GM23338 (cell line): ENCODE measurements at places on chromosomes 7 and 10.

GRCh38 chr7:112533591-112533990 is 52.8 kb downstream of the LSMEM1 start:
- no peak for DNase-seq

- DNase-seq = no peak
These were observed 112.5 kb downstream of the RPS24 start for GRCh38 chr10:78146200-78146599.

DNA sequence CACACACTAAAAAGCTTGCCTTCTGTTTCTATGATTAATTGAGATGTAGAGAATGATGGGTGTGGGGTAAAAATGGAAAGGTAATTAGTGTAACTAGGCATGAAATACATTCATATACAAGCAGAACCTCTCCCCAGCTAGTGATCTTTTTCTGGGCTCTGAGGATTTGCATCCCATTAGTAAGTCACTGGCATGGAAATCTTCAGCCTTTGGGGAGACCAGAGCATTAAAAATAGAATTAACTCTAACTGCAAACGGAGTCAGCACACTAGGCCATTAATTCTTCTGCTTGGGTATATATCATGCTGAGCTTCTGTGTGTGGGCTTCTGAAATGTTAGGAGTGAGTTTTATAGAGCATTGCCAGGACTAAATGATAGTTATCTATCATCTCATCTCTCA is 128.9 kb downstream of the HDAC9 start:
- DNase-seq = no peak

GRCh38 chr10:99374972-99375371 is 45.8 kb downstream of the CNNM1 start:
- DNase-seq = no peak

GRCh38 chr7:158309868-158310763 is 277.5 kb downstream of the PTPRN2 start:
- DNase-seq = no peak

DNA sequence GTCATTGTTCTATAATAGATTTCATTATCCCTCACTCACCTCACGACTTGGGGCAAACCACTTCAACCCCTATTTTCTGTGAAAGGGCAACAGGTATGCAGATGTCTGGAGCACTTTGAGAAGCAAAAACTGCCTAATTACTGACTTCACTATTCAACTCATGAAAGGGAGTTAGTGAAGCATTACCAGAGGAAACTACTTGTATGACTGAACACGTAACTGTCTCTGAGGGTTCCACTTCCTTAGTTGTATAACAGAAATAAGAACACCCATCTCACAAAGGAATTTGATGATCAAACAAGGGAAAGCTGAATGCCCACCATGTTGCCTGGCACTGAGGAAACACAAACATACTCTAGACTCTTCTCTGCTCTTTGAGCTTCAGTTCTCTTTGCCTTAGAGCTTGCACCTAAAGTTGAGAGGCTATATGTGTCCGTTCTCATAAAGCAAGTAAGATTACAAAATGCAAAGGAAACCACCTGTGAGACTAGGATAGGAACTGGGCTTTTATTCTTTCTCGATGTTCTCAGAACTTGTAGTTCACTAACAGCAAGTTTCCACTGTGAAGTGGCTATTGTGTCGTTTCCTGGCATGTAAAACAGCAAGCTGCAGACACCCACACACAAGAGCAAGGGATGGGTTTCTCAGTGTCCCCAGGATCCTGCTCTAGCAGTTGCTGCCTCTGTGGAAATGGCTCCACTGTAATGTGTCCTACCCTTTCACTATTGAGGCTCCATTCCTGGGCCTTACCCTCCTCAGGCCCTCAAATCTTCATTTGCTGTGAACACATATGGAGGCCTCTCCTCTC is 2.6 kb downstream of the TMEM243 start:
- DNase-seq = no peak

DNA sequence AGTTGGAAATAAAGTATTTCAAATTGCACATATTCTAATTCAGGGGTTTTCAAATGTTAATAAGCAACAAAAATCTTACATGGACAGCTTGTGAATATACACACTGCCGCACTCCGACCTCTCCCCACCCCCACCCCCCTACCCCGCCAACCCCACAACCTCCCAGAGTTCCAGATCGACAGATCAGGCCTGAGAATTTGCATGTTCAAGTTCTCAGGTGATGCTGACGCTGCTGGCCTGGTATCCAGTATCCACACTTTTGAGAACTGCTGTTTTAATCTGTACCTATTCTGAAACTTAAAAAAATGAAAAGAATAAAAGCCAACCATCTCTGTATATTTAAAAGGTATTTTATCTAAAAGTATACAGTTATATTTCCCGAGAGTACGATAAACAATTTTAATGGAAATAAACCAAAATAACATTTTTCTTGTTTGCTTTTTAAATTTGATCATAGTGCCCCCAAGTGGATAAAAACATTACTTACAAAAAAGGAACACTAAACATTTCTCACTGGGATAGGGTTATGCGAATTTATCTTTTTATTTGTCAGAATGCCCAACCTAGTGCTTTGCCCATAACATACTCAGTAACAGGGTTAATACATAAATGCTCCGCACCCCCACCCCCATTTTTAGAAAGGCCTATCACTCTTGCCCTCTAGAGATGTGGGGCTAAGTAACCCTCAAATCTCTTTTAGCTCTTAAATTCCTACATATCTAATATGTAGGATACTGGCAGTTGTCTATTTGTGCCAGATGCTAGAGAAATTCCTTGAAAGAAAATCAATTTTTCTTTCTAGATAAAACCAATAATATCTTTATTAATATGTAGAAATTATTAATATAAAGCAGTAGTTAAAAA is 166.3 kb downstream of the RNF133 start:
- peak; percentile 65 for DNase-seq

DNA sequence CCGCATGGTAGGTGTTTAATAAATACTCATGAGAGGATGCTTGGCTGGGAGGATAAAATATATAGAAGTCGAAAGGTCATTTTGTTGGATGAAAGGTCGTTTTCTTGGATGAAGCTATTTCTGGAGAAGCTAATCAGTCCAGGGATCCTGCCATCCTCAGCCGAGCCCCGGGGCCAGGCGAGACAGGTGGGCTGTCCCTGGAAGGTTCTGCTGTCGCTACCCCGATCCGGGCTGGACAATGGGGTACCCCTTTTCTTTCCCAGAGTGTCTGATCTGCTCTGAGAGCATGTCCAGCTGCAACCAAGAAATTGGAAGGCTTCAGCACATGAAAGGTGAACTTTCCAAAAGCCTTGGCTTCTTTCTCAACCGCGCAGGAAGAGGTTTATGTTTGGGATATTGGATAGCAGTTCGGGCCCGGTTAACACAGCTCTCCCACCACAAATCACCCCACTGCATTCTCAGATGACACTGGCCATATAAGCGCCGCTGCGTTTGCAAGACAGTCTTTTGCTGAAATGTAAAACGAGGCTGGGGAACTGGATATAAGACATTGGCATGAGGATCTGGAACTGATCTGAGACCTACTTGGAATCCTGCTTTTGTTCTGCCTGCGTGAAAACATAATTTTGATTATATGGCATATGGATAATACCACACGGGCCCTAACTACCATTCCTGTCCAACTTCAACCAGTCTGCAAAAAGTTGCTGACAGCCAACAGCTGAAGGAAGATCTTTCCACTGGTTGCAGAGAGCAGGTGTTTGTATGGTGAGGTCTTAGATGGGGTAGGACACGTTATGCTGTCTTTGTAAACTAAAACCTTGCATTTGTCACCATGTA is 31.2 kb upstream of the MSRB2 start:
- no peak for DNase-seq

- no peak for DNase-seq
These were observed 489.4 kb downstream of the SEMA3D start for GRCh38 chr7:84697506-84697905.

DNA sequence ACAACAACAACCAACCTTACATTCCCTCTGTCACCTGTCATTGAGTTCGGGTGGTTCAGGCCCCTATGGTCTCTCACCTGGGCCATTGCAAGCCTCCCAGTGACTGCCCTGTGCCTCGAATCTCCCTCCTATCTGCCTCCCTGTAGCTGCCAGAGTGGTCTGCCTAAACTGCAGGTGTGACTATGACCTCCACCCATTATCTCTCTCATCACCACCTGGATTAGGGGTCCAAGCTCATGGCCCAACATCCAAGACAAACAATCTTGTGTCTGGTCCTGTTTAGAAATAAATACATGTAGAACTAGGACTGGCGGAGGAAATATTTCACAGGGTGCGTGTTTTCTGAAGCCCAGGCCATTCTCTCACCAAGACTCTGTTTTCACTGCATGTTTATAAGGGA is 146.6 kb downstream of the HERPUD2 start:
- no peak for DNase-seq

- DNase-seq = no peak
These were observed 216.4 kb downstream of the NRG3 start for GRCh38 chr10:82091413-82091812.

DNA sequence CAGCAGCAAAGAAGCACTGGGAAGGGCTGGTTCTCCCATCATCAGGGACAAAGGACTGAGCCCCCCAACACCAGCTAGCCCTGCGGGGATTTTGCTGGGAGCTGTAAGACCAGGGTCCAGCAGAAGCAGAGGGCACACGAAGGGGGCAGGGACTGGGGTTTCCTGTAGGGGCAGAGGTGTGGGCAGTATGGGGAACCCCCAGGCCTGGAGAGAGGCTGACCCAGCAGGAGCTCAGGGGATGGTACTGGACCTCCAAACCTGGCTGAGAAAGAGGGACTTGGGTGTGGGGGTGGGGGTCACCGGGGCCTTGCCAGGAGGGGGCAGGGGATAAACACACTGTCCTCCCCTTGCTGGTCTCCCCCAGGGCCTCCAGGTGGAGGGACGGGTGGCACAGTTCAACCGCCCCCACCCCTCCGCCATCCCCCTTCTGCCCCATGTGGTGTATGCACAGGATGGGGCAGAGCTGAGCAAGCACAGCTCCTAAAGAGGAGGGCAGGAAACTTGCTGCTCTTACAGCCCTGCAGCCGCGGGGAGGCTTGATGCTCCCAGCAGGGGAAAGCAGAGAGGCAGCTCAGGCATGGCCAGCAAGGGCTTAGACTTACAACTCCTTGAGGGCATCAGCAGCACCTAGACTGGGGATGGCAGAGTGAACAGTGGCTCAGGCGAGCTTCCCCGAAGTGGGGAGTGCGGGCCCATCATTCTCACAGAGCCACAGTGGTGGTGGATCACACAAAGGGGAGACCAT is 12.4 kb upstream of the RET start:
- DNase-seq = peak; percentile 18

- DNase-seq = no peak
These were observed 11.4 kb downstream of the IRF5 start for GRCh38 chr7:128948976-128949760.

DNA sequence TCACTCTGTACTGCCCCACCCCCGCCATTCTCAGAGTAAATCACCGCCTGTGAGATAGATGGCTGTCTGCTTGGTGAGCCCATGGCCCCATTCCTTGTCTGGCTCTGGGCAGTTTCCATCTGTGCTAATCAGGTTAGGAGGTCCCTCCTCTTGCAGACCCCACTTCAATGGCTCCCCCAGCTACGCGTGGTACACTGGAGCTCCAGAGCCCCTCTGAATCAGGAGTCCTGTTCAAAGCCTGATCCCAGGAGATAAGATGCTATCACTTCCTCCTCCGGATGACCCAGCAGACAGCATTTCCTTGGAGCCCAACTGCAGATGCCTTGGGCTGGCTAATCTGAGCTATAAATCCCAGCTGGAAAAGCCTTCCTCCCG is 122.3 kb downstream of the SH3PXD2A start:
- DNase-seq = no peak

- DNase-seq = peak; percentile 51
These were observed 8.3 kb downstream of the BMI1 start for GRCh38 chr10:22329150-22329549.

DNA sequence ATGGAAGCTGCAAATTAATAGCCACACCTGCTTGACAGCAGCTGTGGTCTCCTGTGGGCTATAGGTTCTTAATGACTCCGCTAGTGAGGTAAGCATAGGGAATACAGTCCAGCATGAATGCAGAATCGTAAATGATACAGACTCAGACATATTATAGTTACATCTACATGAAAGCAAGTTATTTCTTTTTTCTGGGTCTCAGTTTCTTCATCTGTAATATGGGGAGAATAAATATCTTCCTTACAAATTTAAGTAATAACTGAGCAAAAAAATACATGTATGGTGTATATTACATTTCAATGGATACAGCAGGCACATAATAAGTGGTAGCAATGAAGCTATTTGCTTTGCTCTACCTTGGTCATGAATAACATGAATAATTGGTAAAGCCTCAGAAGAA is 245.9 kb upstream of the RHOBTB1 start:
- no peak for DNase-seq

DNA sequence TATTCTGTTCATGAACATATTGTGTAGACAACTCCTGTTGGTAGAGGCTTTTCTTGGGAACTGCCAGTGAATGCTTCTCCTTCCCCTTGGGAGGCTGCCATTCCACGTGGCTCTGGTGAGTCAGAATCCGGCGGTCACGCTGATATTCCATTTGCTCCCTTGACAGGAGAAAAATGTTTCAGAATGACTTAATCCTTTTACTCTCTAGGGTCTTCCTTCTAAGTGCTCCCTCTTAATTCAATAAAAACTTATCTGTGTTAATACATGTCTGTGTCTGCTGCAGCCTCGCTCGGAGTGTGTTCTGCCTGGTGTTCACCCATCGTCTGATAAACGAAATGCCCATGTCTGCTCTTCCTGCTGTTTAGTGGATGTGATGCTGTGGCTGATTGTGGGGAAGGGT is 278.6 kb downstream of the ARHGAP12 start:
- no peak for DNase-seq

DNA sequence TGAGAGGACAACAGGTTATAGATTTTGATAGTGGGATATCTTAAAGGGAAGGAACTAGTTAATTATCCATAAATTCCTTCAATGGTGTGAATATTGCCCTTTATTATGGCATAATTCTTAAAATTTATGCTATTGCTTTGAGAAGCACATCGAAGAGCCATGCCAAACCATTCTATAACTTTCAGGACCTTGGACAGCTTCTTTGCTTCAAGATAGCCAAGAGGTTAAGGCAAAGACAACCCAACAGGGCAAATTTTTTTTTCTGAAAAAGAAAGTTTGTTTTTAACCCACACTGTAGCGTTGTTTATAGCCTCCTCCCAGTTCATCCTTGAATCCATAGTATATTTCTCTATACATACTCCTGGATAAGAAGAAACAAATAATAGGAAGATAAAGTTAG is 103.2 kb downstream of the NRG3 start:
- DNase-seq = peak; percentile 76

GRCh38 chr7:106346678-106347217 is 62.0 kb upstream of the NAMPT start:
- DNase-seq = no peak

DNA sequence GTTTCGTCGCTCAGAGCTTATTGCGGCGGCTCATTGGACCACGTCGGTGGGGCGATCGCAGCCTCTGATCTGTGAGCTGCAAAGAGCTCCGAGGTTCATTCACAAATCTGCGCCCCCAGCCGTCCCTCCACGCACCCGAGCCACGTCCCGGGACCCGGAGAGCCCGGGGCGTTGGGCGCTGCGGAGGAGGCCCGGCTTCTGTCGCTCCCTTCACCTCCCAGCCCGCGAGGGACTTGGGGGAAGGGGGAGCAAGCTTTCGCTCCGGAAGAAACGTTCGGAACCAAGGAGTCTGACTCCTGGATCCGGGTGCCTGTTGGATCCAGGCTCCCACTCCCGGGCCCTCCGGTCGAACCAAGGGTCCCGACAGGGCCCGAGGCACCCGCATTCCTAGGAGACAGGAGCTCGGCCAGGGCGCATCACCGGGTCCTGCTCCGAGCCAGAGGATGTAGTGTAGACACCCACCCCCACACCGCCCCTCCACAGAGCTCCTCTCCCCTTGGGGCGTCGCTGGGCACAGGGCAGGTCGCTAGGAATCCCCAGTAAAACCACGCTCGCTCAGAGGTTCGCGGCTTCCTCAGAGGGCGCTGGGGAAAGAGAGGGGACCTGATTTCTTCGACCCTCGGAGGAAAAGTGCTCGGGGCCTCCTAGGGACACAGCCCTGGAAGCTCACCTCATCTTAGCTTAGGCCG is 7.9 kb upstream of the EN2 start:
- DNase-seq = peak; percentile 65
